Stimulated activated naive CD8-positive, alpha-beta T cell treated with anti-CD3 and anti-CD28 coated beads, Interleukin-15, Interleukin-2, amounts not matched to agents 100 U/mL and 50 U/mL, for 24 hours (primary cell): ENCODE measurements at places on chromosomes 5 and 9.

DNA sequence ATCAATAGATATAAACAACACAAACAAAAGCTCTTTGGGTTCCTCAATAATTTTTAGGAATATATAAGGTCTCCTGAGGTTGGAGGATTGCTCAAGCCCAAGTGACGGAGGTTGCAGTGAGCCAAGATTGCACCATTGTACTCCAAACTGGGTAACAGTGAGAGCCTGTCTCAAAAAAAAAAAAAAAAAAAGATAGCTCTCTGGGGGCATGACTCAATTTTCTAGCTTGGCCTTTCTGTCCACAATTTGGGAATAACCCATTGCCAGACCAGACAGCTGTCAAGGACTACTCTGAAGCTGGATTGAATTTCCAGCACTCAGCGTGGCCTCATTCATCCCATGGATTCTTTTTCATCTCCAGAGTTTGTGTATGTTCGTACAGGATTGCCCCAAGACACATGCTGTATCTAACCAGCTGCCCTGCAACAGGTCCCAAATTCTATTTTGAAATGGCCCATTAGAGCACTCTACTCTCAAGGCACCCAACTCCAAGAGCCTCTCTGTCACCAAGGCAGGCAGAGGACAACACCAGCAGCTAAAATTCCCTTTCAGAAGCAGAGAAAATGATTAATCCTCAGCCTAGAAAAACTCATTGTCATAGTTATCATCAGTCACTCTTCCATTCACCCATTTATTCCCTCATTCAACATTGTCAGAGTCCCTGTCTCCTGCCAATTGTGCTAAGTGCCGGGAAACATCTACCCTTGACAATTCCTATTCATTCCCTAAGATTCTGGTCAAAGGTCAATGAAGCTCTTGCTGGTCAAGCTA lies 8.7 kb downstream of the FAM193B start:
- DNase-seq: no peak

GRCh38 chr9:33377089-33377715 lies 25.2 kb downstream of the AQP7 start:
- no peak for DNase-seq

- DNase-seq: peak; percentile 63
Measured at GRCh38 chr5:80960531-80961375, 590 bp downstream of the RASGRF2 start.

DNA sequence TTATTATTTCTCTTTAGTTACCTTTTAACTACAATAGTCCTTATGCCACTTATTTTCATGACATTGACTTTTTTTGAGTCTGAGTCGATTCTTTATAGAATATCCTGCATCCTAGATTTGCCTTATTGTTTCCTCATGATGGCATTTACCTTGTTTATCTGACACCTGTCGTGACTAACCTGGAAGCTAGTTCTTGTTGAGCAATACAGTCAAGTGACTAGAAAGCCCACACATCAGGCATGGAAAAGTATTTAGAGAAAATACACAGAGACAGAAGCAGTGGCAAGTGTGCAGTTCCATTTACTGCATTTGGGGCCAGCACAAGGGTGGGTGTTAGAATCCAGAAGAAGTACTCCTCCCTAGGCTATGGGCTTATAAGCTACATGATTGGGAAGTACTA lies 97.8 kb downstream of the ERMP1 start:
- no peak for DNase-seq

DNA sequence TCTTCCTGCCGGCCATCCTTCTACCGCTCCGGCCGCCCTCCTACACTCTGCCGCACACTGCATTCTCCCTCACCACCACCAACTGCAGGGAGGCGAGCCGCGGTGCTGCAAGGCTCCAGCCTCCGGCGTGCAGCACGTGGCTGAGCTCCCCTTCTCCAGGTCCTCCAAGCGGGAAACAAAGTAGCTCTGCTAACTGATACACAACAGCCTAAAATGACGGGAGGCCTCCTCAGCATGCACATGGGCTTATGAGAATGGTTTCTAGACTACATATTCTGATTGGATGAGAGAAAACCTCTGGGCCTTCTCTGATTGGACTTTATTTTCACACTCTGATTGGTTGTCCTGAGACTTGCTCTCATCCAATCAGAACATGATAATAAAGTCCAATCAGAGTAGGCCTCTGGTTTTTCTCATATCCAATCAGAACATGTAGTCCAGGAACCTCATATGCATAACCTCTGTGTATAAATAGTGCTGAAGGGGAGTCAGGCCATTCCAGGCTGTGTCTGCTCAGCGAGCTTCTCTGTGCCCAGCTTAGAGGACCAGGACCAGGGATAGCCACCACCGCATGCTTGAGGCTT lies 27.0 kb upstream of the ZNF354B start:
- DNase-seq: no peak

- DNase-seq: no peak
Measured at GRCh38 chr5:79436224-79436623, 77.7 kb downstream of the HOMER1 start.

DNA sequence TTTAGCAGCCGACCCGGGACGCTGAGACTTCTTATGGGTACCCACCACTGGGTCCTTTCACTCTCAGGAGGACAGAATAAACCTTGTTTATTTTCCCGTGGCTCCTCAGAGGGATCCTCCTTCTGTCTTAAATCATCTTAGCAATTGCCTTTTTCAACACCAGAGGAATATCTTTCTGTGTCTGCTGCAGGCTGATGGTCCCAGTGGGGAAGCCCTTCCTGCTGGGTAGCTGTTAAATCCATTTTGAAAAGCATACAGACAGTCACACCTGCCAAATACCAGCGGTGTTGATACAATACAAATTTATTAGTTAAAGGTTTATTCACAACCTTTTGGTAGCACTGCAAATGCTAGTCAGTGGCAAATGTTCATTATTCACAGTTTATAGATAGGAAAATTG lies 222.9 kb downstream of the AOPEP start:
- DNase-seq: no peak

DNA sequence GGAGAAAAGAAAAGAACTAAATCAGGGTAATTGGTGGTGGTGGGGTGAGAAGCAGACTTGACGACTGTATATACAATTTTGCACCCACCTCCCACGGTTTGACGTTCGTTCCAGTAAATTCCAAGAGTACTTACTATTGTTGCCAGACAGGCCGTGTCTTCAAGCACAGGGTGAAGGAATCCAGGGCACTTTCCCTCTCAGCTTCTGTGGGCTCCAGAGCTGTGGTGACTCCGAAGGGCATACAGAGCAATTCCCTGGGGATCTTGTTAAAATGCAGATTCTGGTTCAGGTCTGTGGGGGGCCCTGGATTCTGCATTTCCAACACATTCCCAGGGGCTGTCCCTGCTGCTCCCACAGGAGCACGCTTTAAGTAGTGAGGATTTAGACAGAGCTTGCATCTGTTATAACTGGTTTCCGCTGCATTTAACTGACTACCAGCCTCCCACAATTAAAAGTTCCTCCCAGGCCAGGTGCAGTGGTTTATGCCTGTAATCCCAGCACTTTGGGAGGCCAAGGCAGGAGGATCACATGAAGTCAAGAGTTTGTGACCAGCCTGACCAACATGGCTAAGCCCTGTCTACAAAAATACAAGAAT lies 49.3 kb upstream of the FANCC start:
- no peak for DNase-seq

DNA sequence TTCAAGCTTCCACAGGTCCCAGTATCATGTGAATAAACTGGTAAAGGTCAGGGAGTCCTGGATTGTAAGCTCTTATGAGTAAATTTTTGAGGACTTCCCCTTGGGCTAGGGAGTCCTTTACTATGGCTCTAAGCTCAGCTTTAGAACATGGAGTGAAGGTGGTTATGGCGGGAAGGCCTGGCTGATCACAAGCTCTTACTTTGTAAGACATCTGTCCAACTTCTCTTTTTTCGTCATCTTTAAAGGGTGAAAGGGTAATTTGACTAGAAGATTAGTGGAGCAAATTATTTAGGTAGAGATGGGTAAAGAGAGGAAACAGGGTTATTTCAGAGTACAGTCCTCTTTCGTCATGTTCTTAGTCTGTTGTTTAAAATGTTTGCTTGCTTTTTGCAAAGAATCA lies 155.4 kb downstream of the AOPEP start:
- no peak for DNase-seq

DNA sequence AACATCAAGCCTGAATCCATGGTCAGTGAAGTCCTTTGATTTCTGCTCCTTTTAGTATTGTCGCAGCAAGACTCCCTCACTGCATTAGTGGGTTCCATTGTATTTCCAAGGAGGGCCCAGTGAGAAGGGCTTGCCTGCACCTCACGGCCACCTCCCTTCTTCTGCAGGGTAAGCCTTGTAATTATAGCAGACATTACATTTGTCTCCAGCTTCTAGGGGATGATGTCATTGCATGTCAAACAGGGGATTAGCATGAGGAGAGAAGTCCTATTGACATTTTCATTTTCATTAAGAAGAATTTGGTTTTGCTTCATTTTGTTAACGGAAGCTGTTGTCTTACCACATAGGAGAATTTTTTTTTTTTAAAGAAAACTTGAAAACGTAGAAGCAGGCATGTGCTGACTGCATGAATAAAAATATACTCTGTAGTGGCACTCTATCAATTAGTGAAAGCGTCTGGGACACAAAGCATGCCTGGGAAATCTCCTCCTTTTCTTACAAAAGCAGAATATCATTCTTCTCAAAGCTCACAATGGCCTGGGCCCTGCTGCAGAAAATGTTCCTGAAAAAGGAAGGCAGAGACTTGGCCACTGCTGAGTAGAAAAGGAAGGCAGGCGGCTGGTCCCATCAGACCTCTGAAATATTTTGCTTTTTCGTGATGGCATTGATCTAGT lies 27.1 kb downstream of the MAP1B start:
- DNase-seq: no peak

DNA sequence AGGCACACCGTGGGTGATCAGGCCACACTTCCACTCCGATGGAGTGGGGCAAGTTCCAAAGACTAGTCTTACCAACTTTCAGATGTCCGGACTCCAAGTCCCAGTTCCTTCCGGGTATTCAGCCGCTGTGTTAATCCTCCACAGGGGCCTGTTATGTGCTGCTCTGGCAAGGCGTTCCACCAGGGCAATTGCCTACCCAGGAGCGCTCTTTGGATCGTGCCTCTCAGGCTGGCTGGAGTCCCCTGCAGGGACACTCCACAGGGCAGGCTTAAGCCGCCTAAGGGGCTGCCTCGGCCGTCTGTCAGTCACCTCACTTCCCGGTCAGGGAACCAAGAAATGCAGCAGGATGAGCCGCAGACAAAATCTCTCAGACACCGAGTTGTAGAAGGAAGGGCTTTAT lies 118.7 kb upstream of the CCNG1 start:
- no peak for DNase-seq

DNA sequence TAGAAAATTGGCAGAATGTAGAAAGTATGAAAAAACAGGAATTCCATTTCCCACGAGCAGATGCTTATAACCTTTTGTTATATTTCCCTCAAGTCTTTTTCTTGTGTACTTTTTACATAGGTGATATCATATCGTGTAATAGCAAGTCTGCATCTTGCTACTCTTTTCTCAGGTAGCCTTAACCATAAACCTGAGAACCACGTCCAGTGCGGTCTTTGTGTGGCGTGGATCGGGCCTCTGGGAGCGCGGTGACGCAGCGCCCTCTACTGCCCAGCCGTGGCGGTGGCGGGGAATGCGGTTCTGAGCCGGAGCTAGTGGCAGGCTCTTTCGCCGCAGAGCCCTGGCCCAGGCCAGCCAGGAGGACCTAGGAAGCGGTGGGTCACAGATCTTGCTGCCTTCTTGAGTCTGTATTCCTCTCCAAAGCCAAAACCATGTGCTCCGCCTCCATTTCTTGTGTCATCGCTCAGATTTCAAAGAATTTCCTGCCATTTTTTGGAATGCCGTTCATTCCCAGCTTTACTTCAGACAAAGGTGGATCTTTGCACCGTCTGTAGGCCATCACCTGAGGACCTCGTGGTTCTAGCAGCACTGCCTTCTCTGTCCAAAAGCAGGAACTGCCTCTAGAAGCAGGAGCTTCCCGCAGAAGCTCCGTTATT lies 71.9 kb downstream of the MVB12B start:
- peak; percentile 86 for DNase-seq

- no peak for DNase-seq
Measured at GRCh38 chr9:115649991-115650472, 503.6 kb upstream of the PAPPA start.

- no peak for DNase-seq
Measured at GRCh38 chr5:3658929-3659328, 63.3 kb downstream of the IRX1 start.

- DNase-seq: no peak
Measured at GRCh38 chr5:60829490-60830266, 14.4 kb downstream of the ELOVL7 start.

GRCh38 chr9:136707849-136708517 lies 4.4 kb upstream of the DIPK1B start:
- no peak for DNase-seq

DNA sequence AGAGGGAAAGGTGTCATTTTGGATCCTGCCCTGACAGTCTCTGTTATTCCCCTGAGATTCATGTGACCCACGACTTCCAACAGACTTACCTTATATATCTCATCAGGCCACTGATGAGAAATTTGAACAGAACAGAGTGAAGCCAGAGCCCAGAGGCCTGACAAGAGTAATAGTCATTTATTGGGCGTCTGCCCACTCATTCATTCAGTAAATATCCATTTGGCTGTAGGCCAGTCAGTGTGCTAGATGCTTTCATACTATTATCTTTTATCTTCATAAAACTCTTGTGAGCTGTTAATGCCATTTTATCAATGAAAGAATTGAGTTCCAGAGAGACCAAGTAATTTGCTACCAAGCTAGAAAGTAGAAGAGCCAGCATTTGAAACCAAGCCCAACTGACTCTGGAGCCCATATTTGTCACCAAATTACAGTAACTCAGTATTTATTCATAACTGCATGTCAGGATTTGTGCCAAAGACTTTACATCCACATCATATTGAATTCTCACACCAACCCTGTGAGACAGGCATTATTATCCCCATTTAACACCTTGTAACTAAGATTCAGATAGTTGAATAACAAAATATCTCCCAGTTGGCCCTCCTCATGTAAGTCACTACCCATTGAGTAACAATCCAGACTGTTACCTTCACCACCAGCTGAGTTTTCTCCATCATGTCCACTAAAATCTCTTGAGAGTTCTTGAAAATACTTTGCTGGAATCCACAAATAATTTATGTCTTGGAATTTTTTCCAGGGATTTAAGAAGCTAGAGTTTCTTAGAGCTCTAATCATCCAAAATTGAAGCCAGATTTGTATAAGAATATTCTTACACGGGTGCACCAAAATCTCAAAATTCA lies 2.5 kb downstream of the PTPDC1 start:
- DNase-seq: no peak

DNA sequence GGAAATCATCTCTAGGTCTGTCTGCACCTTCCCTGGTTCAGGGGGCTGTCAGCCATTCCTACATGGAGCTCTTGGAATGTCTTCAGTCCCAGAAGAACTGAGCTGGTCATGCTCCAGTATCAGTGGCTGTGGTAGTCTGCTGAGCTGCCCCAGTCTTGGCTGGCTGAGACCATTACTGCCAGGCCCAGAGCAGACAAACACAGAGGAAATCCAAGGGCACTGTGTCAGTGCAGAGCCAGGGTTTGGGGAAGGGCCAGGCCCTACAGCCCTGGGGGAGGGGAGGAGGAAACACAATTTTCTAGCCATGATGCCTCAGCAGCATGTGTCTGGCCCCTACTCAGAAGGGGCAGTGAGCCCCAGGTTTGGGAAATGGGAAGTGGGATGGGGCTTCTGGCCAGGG lies 58.4 kb downstream of the ARHGEF37 start:
- no peak for DNase-seq
